CD4-positive, alpha-beta T cell treated with Interleukin-21 for 1 hour (primary cell): ENCODE measurements at places on chromosomes 1 and 21.

- no peak for DNase-seq
These were observed 42.7 kb upstream of the RGS2 start for GRCh38 chr1:192766009-192766625.

GRCh38 chr1:162676087-162676486 is 43.8 kb downstream of the DDR2 start:
- DNase-seq, result no peak

GRCh38 chr1:69523461-69523860 is 44.3 kb upstream of the LRRC7 start:
- no peak for DNase-seq

DNA sequence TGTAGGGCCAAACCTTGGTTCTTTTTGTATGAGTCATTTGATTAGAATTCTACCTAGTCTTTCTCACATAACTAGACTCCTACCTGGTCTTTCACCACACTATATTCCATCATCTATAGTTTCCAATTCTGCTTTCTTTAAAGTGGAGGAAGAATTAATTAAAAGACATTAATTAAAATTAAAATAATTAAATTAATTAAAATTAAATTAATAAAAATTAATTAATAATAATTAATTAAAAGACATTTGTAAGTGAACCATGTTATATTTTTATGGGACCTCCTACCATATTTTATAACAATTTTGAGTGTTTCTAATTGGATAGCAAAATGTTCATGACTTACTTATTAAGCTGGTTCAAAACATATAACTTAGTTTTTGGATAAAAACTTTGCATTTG is 77.4 kb downstream of the CCDC18 start:
- DNase-seq, result no peak

DNA sequence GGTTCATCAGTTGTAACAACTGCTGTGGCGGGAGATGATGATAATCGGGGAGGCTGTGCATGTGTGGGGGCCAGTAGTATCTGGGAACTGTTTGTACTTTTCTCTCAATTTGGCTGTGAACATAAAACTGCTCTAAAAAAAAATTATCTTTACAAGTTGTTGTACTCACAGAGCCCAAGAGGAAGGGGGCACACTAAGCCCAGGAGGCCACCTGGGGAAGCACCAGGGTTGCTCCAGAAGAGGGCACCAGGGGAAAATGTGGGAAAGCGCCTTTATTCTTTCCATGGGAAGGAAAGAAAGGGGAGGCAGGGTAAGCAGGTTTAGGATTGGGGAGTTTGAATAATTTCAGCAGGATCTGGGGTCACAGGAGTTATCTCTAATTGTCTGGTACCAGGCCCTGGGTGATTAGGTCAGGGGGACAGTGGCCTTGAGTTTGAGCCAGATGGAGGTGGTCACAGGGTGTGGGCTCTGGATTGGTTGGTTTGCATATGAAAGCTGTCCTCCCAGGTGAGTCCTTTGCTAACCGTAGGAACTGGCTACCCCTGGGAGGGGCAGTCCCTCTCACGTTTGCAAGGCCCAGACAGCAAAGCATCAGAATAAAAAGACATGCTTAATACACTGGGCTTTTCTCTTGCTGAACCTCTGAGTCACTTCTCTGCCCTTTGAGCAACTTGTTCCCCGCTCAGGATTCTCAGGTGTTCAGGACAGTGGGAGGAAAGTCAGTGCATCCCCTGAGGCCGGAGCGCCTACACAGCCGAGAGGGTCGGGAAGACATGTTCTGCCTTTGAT is 11.2 kb downstream of the MYOC start:
- no peak for DNase-seq

DNA sequence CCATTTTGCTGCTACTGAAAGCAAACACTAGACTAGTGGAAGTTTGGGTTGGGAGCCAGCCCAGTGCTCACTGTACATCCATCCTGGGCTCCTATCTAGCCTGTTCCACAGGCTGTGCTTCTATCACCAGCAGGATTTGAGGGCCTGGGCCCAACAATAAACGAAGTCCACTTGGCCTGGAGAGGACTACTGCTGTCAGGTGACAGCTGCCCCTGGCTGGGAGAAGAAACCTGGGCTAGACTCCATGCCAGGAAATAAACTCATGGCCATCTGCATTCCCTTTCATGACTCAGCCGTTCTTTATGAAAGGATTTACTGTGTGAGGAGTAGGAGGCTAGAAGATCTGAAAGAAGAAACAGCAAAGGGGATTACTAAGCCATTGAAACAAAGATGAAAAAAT is 35.5 kb downstream of the COLGALT2 start:
- DNase-seq, result no peak

DNA sequence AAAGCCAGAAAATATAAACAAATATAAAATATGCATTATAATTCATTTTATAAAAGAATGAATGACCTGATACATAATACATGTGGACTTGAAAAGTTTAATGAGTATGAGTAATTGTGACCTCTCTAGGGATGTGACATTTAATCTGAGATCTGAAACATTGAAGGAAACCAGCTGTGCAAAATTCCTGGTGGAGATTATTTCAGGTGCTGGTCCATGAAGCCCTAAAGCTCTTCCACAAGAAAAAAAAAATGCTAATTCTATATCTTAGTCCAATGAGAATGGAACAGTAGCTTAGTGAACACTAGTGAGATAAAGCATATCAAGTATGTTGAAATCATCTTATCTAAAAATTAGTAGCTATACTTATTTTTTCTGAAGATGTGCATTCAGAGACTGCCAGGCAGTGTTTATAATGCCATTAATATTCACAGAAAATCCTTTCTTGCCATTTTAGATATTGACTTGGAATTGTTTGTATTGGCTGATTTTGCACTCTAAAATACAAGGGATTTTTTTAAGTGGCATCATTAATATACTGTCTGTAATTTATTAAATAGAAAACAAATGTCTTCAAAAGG is 1485.9 kb downstream of the PLA2G4A start:
- no peak for DNase-seq

DNA sequence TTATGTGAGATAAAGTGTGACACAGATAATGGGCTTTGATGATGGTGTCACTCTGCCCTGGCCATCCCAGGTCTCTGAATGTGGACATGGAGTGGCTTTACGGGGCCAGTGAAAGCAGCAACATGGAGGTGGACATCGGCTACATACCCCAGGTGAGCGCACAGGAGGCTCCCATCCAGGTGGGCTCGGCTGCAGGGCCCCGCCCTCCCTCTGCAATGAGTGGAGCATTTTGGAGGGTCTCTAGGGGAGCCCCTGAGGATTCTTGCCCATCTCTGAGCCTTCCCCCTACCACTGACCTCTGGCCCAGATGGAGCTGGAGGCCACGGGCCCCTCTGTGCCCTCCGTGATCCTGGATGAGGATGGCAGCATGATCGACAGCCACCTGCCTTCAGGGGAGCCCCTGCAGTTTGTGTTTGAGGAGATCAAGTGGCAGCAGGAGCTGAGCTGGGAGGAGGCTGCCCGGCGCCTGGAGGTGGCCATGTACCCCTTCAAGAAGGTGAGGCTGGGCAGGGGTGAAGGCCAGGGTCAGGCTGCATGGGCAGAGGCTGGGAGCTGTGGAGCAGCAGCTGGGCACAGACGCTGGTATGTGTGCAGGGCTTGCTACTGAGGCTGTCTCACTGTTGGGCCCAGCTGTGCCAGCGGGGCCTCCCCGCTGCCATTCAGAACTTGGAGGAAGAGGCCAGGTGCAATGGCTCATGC is 8.2 kb upstream of the MTFR1L start:
- no peak for DNase-seq

- peak; percentile 20 for DNase-seq
These were observed 6.7 kb downstream of the FBXO6 start for GRCh38 chr1:11670747-11671146.

GRCh38 chr1:19007491-19008441 is 51.3 kb upstream of the IFFO2 start:
- no peak for DNase-seq

- no peak for DNase-seq
These were observed 3.8 kb downstream of the DR1 start for GRCh38 chr1:93349231-93350135.

DNA sequence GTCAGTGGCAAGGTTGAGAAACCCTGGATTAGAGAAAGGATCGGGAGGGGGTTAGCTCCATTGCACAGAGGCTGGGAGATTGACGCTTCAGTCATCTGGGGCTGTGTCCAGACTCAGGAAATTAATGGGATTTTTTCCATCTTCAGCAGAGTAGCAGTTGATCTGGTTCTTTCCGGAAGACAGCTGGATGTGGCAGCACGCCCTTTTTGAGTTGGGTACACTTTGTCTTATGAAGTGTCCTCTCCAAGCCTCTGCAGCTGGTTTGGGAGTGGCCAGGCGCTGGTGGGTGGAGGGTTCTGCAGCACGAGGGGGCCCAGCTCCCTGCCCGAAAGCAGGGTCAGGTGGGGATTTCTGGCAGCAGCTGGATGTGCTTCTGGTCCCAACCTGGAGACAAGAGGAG is 95.1 kb downstream of the TAS1R2 start:
- DNase-seq, result no peak

DNA sequence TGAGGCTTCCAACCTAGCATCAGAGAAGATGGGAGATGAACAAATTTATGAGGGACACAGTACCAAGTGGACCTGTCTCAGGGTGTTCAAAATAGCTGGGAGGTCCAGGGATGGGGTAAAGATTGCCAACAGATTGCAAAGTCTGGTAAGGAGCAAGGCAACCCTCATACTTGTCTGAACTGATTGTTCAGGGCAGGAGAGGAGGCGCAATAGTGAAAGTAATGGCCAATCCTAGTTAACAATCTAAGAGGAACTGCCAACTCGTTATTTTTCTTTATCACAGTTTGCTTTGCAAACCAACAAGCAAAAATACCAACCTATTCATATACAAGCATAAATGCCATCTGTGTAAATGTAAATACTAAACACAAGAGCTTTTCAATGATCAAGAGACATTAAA is 78.4 kb upstream of the S1PR1 start:
- no peak for DNase-seq

- DNase-seq, result no peak
These were observed 24.2 kb downstream of the ENO1 start for GRCh38 chr1:8854240-8854639.

GRCh38 chr1:222105393-222105737 is 363.5 kb upstream of the DUSP10 start:
- DNase-seq, result no peak

- no peak for DNase-seq
These were observed 4.6 kb upstream of the KNCN start for GRCh38 chr1:46555826-46556619.

GRCh38 chr1:157624471-157624870 is 26.6 kb upstream of the FCRL4 start:
- no peak for DNase-seq

DNA sequence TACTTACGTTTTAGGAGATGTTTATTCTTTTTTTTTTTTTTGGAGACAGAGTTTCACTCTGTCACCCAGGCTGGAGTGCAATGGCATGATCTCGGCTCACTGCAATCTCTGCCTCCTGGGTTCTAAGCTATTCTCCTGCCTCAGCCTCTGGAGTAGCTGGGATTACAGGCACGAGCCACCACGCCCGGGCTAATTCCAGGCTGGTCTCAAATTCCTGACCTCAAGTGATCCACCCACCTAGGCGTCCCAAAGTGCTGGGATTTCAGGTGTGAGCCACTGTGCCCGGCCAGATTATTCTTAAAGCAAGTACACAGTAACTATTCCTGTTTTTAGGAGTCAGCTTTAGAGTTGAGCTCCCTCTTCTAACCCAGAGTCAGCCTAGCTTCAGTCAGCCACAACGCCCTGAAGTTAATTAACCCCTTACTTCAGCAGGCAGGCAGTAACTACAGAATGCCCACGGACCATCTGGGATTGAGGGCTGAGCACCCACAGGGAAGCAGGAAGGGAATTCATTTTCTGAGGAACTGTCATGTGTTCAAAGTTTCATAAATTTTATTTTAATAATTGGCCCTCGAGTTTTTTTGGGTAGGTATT is 5.3 kb upstream of the ID3 start:
- DNase-seq, result no peak

GRCh38 chr1:87790756-87791155 is 462.1 kb downstream of the LMO4 start:
- no peak for DNase-seq
